Small intestine (tissue), 16 donors: ENCODE measurements at places on chromosomes 2 and 18. TPM values are rescaled to one million over a fixed set of nuclear protein-coding genes. Genes with fewer than 3 reads are reported as not detected.
A peak's percentile ranks its signal among the peaks of the same experiment; 100 is the strongest.

GRCh38 chr2:228023619-228024018, 152.2 kb downstream of the DAW1 start:
- DNase-seq = no peak

NDUFB3 gene
- 135 TPM for polyA plus RNA-seq

OSR1 gene
- 12.2 TPM for polyA plus RNA-seq

UGT1A3 gene
- 0.22 TPM for polyA plus RNA-seq

DNA sequence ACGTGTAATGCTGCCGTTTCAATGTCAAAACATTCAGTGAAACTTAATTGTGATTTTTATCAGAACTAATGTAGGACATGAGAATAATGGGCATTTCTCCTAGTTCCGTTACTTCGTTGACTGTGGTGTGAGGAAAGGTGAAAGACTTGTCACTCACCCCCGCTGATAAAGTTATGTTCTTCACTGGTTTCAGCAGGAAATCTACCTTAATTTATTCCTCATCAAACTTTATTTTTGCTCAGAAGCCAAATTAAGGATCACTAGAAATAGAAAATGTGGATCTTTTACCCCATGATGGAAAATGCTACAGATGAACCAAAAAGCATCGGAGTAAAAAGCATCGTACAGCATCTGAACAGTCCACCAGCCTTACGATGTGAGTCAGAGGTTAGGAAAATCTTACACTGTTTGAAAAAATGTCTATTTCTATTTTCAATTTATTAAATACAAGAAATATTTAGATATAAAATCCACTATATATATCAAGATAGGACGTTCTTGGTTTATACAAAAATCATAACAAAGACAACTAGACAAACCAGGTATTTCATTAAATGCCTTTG, 1.0 kb upstream of the ROCK1 start:
- no peak for DNase-seq

TDRD15 gene
- polyA plus RNA-seq = not detected

MAP4K4 gene
- polyA plus RNA-seq = 9.5 TPM

REG3A gene
- 1.5 TPM for polyA plus RNA-seq

ASPRV1 gene
- 1.5 TPM for polyA plus RNA-seq

TCF23 gene
- polyA plus RNA-seq = not detected

ELOA2 gene
- polyA plus RNA-seq = not detected

DNA sequence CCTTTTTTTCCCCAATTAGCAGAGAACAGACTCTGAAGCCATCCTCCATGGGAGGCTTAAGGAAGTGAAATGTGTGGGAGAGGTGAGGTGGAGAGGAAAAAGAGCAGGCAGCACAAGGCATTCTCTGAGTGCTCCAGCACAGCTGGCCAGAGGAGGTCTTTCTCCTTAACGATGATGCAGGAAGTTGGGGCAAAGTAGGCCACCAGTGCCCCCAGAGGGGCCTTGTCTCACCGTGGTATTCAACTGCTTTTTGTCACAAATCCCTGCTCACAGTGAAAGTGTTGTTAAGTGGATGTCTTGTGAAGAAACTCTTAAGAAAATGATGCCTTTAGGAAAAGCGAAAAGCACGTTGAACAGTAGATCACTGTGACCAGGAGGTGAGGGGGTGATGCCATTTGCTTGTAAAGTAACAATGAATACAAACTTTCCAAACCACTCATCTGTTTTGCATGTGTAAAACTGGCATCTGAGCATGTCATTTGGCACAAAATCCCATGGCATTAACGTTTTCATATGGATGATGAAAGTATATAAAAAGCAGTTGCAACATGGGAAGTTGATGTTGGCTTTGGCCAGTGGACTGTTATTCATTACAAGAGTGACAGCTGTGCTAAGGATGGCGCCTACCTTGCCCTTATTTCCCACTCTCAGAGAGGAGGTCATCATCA, 49.2 kb upstream of the CDC42EP3 start:
- no peak for DNase-seq

DNA sequence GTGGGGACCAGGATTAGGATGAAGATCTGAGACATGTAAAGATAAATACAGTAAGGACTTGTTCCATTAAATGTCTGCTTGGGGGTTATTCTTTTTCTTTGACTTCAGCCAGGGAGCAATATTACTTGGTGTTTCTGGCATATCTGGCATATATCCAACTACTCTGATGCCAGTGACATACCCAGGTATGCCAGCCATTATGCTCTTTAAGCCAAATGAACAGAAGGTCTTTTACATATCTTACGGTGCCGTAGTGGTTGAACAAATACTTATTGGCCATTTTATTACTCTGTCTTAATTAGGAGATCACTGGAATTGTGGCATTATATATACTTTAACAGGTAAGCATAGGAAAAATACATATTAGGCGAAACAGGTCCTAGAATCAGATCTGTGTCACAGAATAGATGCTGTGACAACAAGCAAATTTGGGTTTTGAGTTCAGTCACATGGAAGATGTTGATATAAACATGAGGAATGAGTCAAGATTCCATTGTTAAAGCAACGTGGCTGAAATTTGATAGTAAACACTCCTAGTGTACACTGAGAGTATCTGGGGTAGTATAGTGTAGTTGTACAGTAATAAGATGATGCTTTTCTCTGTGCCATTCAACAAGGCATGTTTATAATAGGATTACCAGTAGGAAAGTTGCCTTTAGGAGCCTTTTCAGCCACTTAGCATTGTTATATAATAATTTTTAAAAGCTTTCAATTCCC, 62.6 kb downstream of the KCTD18 start:
- DNase-seq = no peak

KCNJ3 gene
- 4.9 TPM for polyA plus RNA-seq

DNA sequence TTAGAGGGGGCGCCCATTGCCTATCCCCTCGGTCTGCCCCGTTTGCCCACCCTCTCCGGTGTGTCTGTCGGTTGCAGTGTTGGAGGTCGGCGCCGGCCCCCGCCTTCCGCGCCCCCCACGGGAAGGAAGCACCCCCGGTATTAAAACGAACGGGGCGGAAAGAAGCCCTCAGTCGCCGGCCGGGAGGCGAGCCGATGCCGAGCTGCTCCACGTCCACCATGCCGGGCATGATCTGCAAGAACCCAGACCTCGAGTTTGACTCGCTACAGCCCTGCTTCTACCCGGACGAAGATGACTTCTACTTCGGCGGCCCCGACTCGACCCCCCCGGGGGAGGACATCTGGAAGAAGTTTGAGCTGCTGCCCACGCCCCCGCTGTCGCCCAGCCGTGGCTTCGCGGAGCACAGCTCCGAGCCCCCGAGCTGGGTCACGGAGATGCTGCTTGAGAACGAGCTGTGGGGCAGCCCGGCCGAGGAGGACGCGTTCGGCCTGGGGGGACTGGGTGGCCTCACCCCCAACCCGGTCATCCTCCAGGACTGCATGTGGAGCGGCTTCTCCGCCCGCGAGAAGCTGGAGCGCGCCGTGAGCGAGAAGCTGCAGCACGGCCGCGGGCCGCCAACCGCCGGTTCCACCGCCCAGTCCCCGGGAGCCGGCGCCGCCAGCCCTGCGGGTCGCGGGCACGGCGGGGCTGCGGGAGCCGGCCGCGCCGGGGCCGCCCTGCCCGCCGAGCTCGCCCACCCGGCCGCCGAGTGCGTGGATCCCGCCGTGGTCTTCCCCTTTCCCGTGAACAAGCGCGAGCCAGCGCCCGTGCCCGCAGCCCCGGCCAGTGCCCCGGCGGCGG, 1.7 kb downstream of the MYCN start:
- DNase-seq = peak; percentile 62

RGPD3 gene
- 0.13 TPM for polyA plus RNA-seq

- DNase-seq = no peak
Observed at GRCh38 chr18:9694174-9694573, 13.9 kb upstream of the RAB31 start.

GRCh38 chr18:11839556-11839955, 11.7 kb upstream of the CHMP1B start:
- DNase-seq = no peak

- no peak for DNase-seq
Observed at GRCh38 chr2:142010477-142011270, 120.1 kb downstream of the LRP1B start.

GRCh38 chr18:79911344-79912270, 39.8 kb downstream of the SLC66A2 start:
- DNase-seq = no peak

GRCh38 chr2:31390324-31390723, 24.2 kb downstream of the XDH start:
- DNase-seq = no peak

GRCh38 chr18:34929336-34929780, 111.9 kb upstream of the MAPRE2 start:
- DNase-seq = peak; percentile 27

DNA sequence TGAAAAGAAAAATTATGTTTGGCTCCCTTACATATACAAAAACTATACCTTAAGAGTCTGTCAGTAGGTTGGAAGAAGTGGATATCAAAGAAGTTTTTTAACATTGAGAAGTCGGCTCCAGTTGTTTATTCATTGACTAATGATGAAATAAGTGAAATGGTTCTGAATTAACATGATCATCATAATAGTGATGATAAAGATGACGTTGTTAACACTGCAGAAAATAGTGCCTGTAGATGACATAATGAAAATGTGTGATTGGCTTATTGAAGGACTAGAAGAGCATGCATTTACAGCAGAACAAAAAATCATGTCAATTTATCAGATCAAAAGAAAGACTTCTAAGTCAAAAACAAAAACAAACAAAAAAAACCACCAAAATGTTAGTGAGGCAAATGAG, 1125.4 kb upstream of the NXPH2 start:
- DNase-seq = no peak

PROC gene
- 1.0 TPM for polyA plus RNA-seq

DNA sequence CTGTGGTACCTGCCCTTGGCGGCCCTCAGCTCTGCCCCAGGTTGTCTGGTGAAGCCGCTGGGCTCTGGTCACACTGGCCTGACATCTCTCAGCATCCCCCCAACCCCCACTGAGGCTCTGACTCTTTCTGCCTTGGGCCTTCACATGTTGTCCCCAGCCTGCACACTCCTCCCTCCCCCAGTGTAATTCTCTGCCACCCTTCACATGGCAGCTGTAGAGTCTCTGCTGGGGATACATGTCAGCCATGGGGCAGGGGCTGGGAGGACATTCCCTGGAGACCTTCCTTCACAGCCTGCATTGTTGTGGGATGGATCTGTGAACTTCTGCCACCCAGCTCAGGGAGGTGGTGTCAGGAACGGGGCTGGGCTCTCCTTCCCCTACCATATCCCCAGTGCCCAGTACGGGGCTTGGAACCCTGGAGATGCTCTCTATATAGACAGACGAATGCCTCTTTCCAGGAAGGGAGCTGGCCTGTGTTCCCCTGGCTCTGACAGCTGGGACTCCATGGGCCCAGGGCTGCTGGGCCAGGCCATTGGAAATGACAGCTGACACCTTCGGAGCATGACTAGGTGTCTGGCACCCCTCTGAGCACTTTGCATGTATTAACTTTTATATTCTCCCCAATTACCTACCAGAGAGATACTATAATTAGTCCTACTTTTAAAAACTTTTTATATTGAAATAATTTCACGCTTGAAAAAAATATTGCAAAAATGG, 151.5 kb downstream of the INHBB start:
- DNase-seq = no peak

GRCh38 chr2:25201794-25202193, 33.4 kb upstream of the POMC start:
- no peak for DNase-seq

DNA sequence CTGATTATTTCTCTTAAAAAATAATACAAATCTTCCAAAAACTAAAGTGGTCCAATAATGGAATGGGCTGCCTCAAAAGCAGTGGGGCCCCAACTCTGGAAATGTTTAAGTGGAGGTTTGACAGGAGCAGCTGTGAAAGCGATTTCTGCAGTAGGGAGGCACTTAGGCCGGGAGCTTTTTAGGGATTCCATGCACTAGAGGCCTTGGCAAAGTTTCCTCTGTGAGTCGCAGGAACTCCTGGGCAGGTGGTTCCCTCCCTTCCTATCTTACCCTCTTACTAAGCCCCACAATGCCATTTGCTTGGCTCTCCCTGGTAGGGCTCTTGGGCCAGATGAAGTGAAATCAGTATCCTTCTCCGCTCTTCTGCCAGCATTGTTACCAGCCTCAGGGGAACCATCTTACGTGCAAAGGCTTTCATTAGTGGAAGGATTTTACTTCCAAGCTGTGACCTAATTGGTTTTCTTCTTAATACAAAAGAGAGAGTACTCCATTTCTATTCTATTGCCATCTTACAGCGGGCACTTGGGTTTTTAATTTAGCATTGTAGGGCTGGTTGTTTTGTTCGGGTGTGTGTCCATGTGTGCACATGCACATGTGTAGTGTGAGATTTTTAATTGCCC, 34.3 kb upstream of the C18orf32 start:
- DNase-seq = no peak

GRCh38 chr18:66621816-66622576, 18.1 kb upstream of the CDH19 start:
- no peak for DNase-seq

DNA sequence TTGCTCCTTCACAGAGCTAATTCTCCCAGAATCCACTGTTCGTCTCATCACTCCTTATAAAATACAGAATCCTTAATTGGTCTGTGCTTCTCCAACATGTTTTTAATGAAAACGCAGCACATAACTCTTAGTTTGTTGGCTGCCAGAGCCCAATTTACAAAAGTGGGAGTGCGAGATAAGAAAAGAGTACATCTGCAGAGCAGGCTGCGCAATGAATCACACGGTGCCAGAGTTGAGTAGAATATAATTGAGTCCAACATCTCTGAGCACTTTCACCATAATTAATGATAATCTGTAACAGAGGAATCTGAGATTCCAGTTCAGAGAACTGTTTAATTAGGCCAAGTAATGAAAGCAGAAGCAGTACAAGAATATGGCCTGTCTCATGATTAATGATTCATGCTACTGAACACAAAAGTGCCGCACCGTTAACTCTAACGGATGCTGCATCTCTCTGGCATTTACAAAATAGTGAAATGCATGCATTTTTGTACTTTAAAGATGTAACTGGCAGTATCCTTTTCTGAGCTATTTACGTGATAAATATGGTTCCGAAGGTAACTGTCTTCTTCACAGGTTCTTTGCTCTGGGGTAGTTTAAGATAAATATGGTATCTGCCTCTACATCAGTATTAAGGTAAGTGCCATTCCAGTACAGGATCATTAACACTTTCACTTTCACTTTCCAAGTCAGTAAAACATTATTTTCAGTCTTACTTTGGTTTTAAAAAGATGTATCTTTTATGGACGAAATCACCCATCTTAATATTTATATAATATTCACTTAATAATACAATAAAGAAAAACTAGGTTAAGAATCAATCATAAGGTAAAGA, 785.6 kb downstream of the NR4A2 start:
- DNase-seq = no peak

GRCh38 chr2:108575132-108575966, 41.1 kb downstream of the LIMS1 start:
- no peak for DNase-seq

- DNase-seq = no peak
Observed at GRCh38 chr2:162265666-162266459, 22.6 kb upstream of the FAP start.
